ENCODE measurements at places on chromosomes 2 and 18.
A peak's percentile ranks its signal among the peaks of the same experiment; 100 is the strongest.

GRCh38 chr2:120303177-120303576 is 42.8 kb upstream of the INHBB start:
- no peak for DNase-seq

DNA sequence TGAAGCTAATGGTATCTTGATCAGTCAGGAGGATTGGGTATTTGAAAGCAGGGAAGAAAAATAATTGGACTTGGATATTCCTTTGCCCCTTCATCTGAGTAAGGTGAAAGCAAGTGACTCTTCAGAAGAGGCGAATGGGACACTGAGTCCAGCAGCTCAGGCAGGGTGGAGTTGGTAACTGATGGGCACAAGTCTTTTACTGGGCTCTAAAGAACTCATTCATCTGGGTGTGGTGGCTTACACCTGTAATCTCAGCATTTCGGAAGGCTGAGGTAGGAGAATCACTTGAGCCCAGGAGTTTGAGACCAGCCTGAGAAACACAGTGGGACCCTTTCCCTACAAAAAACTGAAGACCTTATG is 11.2 kb downstream of the CFLAR start:
- DNase-seq = no peak

DNA sequence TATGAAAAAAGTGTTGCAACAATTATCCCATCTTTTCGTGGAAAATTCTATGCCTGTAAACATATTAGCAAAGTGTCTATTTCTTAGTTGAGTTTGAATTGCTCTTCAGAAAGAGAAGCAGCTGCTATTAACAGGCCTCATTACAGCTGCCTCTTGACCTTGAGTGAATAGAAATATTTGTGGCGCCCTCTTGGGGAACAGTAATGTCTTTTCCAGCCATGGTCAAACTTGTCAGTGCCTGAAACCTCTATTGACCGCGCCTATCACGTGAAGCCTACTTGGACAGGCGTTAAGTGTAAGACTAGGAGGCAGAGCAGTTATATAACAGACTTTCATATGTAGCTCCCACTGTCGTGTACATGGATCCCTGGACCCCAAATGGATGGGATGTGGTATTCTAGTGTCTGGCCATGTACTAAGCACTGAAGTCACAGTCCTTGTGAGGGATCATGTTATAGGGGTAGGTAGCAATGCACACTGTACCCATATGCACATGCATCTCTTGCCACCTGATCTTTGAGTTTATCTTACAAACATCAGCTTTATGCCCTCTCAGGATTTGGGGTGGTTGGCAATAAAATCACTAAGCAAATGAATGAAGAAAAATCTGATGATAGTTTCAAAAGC is 245.0 kb downstream of the PTGR3 start:
- DNase-seq = no peak

- DNase-seq = no peak
These were observed 63.9 kb downstream of the GATA6 start for GRCh38 chr18:22233266-22233665.

- DNase-seq = no peak
These were observed at the start of gene SLC66A3 for GRCh38 chr2:11155381-11156035. Gene SLC66A3 (plus strand): TSS chr2:11155467. CDS start chr2:11155547, 80 bp downstream.

GRCh38 chr2:144523596-144524117 is 3.7 kb upstream of the ZEB2 start:
- no peak for DNase-seq

- DNase-seq = no peak
These were observed at the start of gene ZEB2 for GRCh38 chr2:144519934-144520731. Gene ZEB2 (minus strand): TSS chr2:144520119. CDS start chr2:144517350, 2,769 bp downstream.

- no peak for DNase-seq
These were observed 190.1 kb downstream of the ZNF385B start for GRCh38 chr2:179671043-179671981.

GRCh38 chr2:101752716-101753616 is 55.5 kb downstream of the MAP4K4 start:
- no peak for DNase-seq

- DNase-seq = peak; percentile 49
These were observed 81.8 kb downstream of the HDAC4 start for GRCh38 chr2:239318790-239319661.

GRCh38 chr2:134570676-134571075 is 148.1 kb downstream of the TMEM163 start:
- no peak for DNase-seq

- no peak for DNase-seq
These were observed 39.5 kb downstream of the ZC3H6 start for GRCh38 chr2:112314856-112315255.

DNA sequence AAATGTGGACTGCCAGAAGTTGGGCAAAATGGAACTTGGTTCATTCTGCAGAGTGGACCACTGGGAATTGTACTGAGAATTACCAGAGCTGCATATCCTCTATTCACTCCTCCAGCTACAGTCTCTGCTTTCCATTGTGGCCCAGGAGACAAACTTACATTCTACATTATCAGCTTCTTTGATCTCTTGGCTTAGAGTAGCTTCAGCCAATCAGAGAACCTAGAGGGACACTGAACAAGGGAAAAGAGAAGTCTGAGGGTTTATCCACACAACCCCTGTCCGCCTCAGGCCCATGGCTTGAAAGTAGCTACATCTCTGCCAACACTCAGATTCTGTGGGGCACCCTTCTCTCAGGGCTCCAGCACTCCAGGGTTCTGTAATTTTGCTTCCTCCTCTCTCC is 251.1 kb downstream of the TRIB2 start:
- DNase-seq = no peak

- DNase-seq = no peak
These were observed 236.9 kb downstream of the SCG2 start for GRCh38 chr2:223365158-223365679.

- no peak for DNase-seq
These were observed 138.6 kb upstream of the CHAC2 start for GRCh38 chr2:53629001-53629400.
